ENCODE measurements at places on chromosomes 7 and 10. TPM values are rescaled to one million over a fixed set of nuclear protein-coding genes. Genes with fewer than 3 reads are reported as not detected.

Gene KLF14
- not detected for total RNA-seq

GRCh38 chr10:89245802-89246201 lies 5.8 kb downstream of the LIPA start:
- peaks cover 15% of the 10 kb centered on the region for H3K36me3 ChIP-seq
- no peak overlapping the region for H3K4me3 ChIP-seq
- no peak for DNase-seq
- H3K27me3 ChIP-seq: no peaks in the 10 kb centered on the region

DNA sequence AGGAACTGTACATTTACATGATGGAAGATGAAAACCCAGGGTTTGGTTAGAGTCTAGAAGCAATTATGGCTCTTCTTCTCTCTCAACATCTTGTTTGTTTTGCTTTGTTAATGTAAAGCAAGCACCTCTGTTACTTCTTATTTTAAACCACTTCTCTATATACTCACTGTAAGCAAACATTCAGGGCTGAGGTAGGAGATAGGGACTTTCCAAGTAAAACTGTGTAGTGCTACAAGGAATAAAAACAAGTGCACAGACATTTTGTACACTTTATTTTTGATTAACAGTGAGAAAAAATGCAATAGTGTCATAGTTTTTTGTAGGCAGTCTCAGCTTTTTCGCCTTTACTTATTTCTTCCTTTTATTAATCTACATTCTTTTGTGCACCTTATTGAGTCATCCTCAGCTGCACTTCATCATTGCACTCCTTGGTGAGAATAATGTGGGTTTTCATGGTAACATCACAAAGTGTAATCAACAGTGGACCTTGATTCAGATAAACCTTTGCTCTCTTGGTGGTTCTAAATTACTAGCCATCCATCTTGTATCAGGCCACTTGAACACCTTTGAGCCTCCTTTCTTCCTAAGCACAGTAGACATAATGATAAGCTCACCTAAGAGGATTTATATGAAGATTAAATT lies 52.9 kb downstream of the ELMO1 start:
- no peak overlapping the region for H3K27ac ChIP-seq
- H3K36me3 ChIP-seq: no peaks in the 10 kb centered on the region

- H3K27me3 ChIP-seq: peaks cover 44% of the 10 kb centered on the region
- no peak for DNase-seq
- no peaks in the 10 kb centered on the region for H3K4me1 ChIP-seq
Observed at GRCh38 chr7:31051598-31052486, at the start of gene ADCYAP1R1. Gene ADCYAP1R1, plus strand, starts transcription at chr7:31052308. Its CDS starts 10,957 bp downstream, at chr7:31063265.

DNA sequence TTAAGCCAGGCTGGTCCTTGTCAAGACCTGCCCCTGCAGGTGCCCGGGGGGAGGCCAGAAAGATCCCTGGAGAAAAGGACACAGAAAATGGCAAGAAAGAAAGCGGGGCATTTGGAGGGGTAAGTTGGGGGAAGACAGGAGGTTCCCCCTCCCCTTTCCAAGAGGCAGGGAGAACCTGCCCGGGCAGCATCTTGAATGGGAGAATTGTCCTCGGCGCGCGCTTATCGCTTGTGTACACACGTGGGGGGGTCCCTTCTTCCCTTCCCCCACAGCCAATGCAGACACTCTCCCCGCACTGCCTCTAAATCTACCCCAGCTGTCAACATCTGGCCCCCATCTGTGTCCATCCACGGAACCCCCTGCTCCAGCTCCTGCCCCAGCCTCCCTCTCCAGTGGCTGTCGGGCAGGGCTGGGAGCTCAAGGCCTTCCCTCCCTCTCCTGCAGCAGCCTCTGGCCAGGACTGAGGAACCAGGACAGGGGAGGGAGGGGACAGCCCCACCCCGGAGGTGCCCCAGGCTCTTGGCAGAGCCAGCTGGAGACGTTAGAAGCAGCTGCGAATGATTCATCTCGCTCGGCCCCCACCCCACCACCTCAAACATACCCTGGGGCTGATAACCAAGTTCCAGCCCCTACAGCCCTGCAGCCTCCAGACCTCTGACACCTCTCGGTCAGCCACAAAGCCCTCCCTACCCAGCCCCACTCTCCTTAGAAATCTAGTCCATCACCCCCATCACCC lies 25.3 kb downstream of the EPHB4 start:
- peak overlapping the region; percentile 58 for H3K27ac ChIP-seq
- H3K27me3 ChIP-seq: peaks cover 17% of the 10 kb centered on the region
- peak; percentile 91 for DNase-seq
- H3K4me1 ChIP-seq: peaks cover 46% of the 10 kb centered on the region
- peaks cover 5% of the 10 kb centered on the region for H3K36me3 ChIP-seq

DNA sequence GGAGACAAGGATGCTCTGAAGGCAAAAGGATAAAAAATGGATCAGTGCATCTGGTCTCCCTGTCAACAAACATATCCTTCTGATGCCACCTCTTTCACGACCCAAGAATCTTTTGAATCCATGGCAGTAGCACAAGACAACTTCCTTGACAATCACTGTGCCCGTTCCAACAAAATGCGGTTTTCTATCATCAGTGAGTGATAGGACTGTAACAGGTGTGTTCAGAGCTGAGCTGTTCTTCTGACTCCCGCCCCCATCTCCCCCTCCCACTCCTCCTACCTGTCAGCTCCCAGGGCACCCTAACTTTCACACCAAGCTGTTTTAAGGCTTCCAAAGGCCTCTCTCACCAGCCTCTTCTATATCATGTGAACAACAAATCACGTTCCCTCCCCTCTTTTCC lies 74.8 kb downstream of the PARD3 start:
- H3K4me3 ChIP-seq: peak overlapping the region; percentile 74
- peak overlapping the region; percentile 29 for H3K27ac ChIP-seq

Gene NUTM2B
- total RNA-seq: 0.43 TPM

Gene SCD
- total RNA-seq: 11.9 TPM

DNA sequence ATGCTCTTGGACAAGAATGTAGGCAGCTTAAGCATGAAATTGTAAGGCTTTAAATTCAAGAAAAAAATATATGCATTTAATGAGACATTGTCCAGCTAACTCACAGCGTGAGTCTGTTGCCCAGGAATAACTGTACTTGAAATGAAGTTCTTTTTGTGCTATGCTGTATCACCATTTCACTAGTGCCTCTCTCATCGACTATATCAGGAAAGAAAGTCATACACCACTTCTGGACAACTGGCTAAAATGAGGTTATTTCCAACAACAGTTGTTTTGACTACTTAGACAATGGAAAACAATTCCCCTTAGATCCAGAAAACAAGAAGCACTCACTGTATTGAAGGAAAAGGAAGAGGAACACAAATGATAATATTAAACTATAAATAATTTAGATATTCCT lies 251.8 kb downstream of the CRPPA start:
- H3K36me3 ChIP-seq: no peaks in the 10 kb centered on the region
- no peaks in the 10 kb centered on the region for H3K4me1 ChIP-seq
- no peak for DNase-seq
- H3K27ac ChIP-seq: no peak overlapping the region
- no peak overlapping the region for H3K4me3 ChIP-seq
- H3K27me3 ChIP-seq: no peaks in the 10 kb centered on the region

Gene FOXI2
- total RNA-seq: not detected

GRCh38 chr10:43965033-43965917 lies 316.6 kb upstream of the ZNF32 start:
- H3K27ac ChIP-seq: no peak overlapping the region
- DNase-seq: peak; percentile 20
- peak overlapping the region; percentile 10 for H3K4me3 ChIP-seq
- no peaks in the 10 kb centered on the region for H3K36me3 ChIP-seq

Gene DLX5
- total RNA-seq: not detected

GRCh38 chr7:36090976-36091873 lies 61.8 kb upstream of the EEPD1 start:
- DNase-seq: no peak
- no peaks in the 10 kb centered on the region for H3K36me3 ChIP-seq
- no peak overlapping the region for H3K4me3 ChIP-seq
- H3K27ac ChIP-seq: no peak overlapping the region
- H3K4me1 ChIP-seq: no peaks in the 10 kb centered on the region

GRCh38 chr10:127612-128432 lies 7.4 kb upstream of the ZMYND11 start:
- H3K4me1 ChIP-seq: peaks cover 33% of the 10 kb centered on the region
- H3K27me3 ChIP-seq: peaks cover under 1% of the 10 kb centered on the region
- H3K4me3 ChIP-seq: no peak overlapping the region
- H3K36me3 ChIP-seq: peaks cover 5% of the 10 kb centered on the region
- no peak for DNase-seq

DNA sequence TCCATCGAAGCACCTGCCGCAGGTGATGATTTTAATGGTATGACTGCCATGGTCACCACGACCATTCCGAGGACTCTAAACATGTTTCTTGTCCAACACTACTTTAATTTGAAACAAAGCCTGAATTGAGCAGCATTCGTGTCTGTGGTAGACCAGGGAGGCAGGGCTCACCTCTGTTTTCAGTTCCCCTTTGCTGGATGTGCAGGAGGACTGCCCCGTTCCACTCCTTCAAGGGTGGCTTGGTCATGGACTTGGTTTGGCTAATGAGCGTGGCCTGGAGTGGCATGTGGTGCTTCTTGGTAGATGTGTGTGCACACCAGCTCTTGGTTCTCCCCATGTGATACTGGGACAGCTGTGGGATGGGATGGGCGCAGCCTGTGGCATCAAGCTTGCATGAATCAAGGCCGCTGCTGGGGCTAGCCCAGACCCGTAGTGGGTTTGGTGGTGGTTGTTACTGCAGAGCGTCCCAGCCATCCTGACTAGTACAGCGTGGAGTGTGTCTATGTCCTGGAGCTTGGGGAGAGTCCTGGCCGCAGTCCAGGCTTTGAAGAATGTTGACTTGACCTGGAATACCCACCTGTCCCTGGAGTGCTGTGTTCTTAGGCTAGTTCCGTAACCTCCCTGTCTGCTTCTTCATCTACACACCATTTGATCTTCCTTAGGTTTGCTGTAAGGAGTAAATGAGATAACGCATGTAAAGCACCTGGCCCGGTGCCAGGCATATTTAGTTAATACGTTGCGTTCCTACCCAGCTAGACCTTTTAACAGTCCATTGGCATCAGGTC lies 34.8 kb downstream of the MGMT start:
- no peak for DNase-seq
- H3K36me3 ChIP-seq: peaks cover 11% of the 10 kb centered on the region
- no peak overlapping the region for H3K27ac ChIP-seq
- H3K4me3 ChIP-seq: no peak overlapping the region
- H3K27me3 ChIP-seq: no peaks in the 10 kb centered on the region
- peaks cover 9% of the 10 kb centered on the region for H3K4me1 ChIP-seq

- DNase-seq: no peak
- H3K27ac ChIP-seq: no peak overlapping the region
- H3K36me3 ChIP-seq: peaks cover 13% of the 10 kb centered on the region
- H3K27me3 ChIP-seq: peaks cover 4% of the 10 kb centered on the region
- peaks cover 15% of the 10 kb centered on the region for H3K4me1 ChIP-seq
Observed at GRCh38 chr7:44711528-44711927, 37.1 kb upstream of the ZMIZ2 start.

GRCh38 chr10:121832647-121833046 lies 95.2 kb downstream of the ATE1 start:
- no peaks in the 10 kb centered on the region for H3K27me3 ChIP-seq
- DNase-seq: no peak
- no peaks in the 10 kb centered on the region for H3K4me1 ChIP-seq
- no peak overlapping the region for H3K4me3 ChIP-seq

GRCh38 chr10:21145751-21146435 lies 248.8 kb upstream of the NEBL start:
- no peak overlapping the region for H3K27ac ChIP-seq
- H3K4me1 ChIP-seq: no peaks in the 10 kb centered on the region
- H3K36me3 ChIP-seq: no peaks in the 10 kb centered on the region
- no peak for DNase-seq
- peaks cover 8% of the 10 kb centered on the region for H3K27me3 ChIP-seq
- no peak overlapping the region for H3K4me3 ChIP-seq

DNA sequence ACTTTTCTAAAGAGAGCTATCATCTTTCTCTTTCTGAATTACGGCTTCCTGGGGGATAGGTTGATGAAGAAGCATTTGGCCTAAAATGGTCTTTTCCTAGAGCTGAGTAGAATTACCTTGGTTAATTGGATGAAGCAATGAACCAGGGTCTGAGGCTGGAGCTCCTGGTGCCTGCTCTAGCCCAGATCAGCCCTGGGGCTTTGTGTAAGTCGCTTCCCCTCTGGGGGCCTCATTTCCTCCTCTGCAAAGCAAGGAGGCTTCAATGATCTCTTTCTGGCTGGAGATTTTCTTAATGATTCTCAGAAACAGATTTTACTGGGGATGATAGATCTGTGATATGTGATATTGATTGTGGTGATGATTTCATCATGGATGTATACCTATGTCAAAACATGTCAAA lies 3.5 kb upstream of the CPA2 start:
- peaks cover 17% of the 10 kb centered on the region for H3K27me3 ChIP-seq
- H3K4me3 ChIP-seq: no peak overlapping the region
- no peak for DNase-seq
- H3K4me1 ChIP-seq: peaks cover 8% of the 10 kb centered on the region
- H3K27ac ChIP-seq: no peak overlapping the region

- H3K4me3 ChIP-seq: no peak overlapping the region
- H3K4me1 ChIP-seq: no peaks in the 10 kb centered on the region
- peaks cover 13% of the 10 kb centered on the region for H3K36me3 ChIP-seq
- DNase-seq: no peak
- H3K27ac ChIP-seq: no peak overlapping the region
Observed at GRCh38 chr7:157033483-157034473, 23.3 kb upstream of the MNX1 start.

DNA sequence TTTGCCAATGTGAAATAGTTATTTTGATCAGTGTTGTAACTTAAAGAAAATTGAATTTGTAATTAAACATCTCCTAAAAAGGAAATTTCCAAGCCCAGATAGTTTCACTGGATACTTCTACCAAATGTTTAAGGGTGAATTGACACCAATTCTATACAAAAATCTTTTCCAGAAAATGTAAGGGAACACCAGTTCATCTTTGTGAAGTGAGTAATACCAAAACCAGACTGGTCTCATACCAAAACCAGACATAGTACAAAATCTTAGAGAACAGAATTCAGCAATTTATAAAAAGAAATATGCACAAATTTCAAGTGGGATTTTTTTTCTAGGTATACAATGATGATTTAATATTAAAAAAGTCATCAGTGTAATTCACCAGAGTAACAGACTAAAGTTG lies 86.0 kb upstream of the ZNF32 start:
- no peak overlapping the region for H3K4me3 ChIP-seq
- peaks cover 24% of the 10 kb centered on the region for H3K4me1 ChIP-seq
- H3K27me3 ChIP-seq: peaks cover 5% of the 10 kb centered on the region
- DNase-seq: no peak
- no peak overlapping the region for H3K27ac ChIP-seq
- H3K36me3 ChIP-seq: peaks cover 8% of the 10 kb centered on the region

DNA sequence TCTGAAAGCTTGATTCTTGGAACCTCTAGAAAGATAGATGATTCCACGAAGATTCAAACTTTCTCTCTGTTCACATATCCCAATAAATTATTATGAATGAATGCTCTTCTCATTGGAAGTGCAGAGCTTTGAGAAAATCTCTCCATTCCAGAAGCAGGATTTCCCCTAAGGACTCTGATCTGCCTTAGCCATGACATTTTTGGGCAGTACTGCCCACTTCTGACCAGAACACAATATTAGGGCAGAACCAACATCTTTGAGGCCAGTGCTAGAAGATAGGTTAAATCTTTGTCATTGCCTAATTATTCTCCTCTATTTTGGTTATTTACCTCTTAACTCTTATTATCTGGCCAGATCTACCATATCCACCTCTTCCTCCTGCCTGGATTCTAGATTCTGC lies 49.9 kb downstream of the ARMC3 start:
- H3K27me3 ChIP-seq: peaks cover 13% of the 10 kb centered on the region
- no peak overlapping the region for H3K4me3 ChIP-seq
- no peak for DNase-seq
- no peak overlapping the region for H3K27ac ChIP-seq
- no peaks in the 10 kb centered on the region for H3K36me3 ChIP-seq

Gene SPAM1
- total RNA-seq: not detected
